ENCODE measurements at places on chromosomes 3 and 15.

DNA sequence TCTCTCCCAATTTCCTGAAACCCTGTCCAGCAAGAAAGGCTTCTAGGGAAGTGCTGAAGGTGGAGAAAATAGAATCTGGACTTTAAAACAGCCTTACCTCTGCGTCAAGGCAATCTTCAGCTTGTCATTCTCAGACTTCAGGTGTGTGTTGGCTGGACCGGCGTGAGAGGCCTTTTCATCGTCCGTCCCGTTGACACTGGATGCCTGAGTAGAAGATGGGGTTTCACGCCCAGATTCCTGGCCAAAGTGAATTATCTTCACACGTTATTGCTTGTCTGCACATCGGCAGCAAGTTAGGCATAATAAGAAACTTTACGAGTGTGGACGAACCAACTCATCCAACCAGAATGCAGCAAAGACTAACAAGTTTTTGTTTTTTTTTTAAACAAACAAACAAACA lies 49.5 kb downstream of the WHAMM start:
- DNase-seq: no peak

GRCh38 chr15:55694652-55695150 lies 48.3 kb downstream of the PRTG start:
- DNase-seq: no peak

GRCh38 chr3:89649431-89649830 lies 542.0 kb downstream of the EPHA3 start:
- no peak for DNase-seq

DNA sequence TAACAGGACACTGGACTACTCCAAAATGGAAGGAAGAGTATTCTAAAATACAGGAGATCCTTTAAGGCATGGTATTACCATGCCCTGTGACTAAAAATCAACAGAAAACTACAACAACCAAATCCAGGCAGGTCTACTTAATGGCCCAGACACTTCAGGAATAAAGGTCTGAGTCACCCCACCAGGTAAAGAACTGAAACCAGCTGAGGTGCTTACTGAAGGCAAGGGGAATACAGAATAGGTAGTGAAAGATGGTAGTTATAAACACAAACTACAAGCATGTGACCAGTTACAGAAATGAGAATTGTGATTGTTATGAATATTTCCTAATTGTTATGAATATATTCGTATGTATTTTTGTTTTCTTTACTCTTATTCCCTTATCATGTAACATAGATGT lies 13.4 kb downstream of the IFT57 start:
- no peak for DNase-seq

DNA sequence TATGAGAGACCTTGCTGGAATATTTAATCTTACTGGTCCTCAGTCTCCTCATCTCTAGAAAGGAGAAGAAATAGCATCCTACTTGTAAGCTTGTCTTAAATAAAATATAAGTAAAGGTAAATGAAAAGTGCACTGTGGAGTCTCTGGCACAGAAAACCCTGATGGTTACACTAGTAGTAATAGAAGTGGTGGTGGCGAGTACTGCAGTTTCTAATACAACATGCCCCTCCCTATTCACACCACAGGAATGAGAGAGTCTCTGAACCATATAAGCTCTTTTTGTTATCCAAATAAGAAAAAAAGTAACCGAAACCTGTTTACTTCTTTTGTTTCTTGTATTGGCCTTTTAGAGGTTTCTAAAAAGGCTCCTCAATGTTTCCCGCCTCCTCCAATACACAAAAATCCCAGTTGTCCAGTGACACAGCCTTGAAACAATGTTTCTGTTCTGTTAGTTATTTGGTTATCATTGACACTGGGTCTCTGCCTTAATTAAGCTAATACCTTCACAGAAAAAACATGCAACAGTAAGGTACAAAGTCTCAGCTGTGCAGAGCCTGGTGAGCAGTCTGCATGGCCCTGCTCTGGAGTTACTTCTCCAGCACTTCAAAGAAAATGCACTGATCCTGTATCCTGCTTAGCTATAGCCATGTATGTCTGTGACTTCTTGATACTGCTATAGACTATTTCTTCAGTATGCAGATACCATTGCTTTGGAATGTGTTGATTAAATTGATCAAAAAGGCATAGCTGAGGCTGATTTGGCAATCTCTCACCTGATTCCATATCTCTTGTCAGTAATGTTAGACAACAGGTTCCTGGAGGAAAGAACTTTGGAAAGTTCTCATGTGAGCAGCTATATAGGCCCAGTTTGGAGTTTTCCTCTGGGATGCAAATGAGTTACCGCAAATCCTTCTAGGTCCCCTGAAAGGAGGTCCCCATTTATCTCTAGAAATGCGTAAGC lies 315.6 kb upstream of the IL12A start:
- DNase-seq: no peak

- DNase-seq: no peak
These were observed 56.8 kb downstream of the CPN2 start for GRCh38 chr3:194294199-194294894.

DNA sequence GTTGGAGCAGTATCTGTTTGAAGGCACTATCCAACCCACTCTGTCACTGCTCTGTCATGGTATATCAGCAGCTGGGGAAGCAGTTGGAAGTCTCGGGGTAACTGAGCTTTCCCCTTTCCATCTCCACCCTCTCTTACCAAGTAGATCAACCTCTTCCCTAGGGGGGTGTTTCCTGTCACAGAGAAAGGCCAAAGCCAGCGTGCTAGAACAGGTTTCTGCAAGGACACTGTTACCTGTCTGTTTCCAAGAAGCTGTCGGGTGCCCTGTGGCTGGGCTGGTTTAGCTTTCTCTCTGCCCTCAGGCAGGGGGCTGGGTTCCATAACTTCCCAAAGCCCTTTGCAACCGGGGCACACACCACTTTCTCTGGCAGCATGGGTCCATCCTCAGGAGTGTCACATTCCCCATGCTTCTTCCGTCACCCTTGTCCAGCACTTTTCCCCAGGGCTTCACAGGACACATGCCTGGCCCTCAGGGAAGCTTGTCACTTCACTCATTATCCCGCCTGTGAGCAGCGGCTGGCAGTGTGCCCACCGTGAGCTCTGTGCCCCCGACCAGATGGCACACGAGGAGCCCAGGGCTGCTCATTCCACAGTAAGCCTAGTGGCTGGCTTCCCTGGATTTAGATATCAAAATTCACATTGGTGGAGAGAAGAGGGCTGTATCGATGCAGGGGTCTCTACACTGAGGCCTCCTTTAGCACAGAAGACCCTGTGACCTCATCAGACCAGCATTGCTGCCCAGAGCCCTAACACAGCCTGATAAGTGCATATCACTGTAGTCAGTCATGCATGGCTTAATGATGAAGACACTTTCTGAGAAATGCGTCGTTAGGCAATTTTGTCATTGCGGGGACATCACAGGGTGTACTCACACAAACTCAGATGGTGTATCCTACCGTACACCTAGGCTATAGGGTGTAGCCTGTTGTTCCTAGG lies 205.8 kb downstream of the SLCO3A1 start:
- no peak for DNase-seq

DNA sequence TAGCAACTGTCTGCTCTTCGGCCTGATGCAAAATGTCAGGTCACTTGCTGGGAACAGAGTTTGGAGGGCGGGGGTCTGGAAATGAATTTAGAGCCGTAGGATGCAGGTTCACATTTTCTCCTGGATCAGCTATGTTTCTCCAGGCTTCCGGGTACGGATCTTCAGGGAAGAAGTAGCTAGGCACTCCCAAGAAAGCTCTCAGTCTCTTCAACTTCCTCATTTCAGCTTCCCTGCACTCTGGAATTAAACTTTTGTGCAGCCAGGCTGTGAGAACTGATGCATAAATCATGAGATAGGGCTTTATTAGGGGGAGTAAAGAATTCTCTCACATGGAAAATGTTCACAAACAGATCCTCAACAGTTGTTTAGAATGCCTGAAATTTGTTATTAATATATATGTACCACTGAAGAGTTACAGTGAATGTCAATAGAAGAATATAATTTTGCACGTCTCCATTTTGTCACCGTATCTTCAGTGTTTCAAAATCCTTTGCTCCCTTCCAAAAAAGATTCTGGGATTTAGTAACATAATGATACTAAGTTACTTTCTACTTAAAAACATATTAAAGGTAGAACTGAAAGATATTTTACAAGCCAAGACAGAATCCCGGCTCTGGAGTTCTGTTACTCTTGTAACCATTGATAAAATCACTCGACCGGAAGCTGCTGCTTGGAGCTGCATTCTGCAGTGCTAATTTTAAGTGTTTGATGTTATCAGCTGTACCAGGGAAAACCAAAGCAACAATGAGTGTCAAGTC lies 178.5 kb upstream of the P2RY1 start:
- DNase-seq: no peak

DNA sequence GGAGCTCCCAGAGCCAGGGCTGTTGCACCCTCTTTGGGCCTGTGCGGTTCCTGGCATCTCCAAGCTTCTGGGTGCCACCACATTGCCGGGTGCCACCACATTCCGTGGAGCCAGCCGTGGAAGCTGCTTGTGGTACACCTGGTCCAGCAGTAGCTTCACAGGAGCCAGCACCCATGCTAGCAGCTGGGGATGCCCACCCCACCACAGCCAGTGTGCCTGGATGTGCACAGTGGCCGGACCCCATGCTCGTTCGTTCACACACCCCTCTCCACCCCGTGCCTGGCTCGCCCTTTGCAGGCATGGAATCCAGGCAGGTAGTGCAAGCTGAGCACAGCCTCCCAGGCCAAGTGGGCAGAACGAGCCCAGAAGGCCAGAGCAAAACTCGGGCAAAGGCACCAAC lies 1029.8 kb upstream of the GBE1 start:
- peak; percentile 44 for DNase-seq

GRCh38 chr3:149438981-149439380 lies 35.5 kb upstream of the TM4SF4 start:
- no peak for DNase-seq

DNA sequence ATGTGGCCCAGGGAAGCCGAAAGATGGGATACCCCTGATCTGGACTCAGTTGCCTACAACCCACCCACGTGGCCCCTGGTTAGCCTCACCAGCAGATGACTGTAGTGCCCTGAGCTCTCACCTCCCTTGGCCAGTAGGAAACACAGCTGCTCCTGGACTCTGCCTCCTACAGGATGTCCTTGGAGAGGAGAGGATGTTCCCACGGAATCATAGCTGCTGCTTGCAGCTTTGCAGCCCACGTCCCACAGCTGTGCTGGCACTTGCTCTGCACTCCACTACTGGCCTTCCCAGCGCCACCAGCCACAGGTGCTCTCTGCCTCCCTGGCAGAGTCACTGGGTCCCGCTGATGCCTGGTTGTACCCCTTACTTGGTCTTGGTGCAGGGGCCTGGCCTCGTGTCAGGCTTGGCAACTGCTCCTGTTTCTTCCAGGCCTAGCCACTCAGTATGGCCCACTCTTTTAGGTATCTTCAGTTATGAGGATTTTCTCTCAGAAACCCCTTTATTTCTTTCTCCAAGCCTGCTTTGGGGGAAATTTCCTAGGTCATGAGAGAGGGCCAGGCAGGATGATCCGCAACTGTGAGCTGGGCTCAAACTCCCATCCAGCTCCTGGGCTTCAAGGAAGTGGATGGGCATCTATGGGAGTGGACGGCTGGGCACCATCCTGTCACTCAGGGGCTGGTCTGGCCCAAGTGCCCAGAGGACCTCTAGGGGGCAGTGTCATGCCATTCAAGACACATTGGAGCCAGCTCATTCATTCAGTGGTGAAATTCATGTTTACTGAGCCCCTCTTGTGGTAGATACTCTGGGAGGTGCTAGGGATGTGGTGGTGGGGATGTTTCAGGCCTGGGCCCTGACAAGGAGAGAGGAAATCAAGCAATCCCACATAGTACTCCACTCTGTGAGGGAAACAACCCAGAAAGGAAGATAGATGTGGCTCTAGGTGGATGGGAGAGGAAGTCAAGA lies 16.2 kb upstream of the VILL start:
- peak; percentile 81 for DNase-seq

DNA sequence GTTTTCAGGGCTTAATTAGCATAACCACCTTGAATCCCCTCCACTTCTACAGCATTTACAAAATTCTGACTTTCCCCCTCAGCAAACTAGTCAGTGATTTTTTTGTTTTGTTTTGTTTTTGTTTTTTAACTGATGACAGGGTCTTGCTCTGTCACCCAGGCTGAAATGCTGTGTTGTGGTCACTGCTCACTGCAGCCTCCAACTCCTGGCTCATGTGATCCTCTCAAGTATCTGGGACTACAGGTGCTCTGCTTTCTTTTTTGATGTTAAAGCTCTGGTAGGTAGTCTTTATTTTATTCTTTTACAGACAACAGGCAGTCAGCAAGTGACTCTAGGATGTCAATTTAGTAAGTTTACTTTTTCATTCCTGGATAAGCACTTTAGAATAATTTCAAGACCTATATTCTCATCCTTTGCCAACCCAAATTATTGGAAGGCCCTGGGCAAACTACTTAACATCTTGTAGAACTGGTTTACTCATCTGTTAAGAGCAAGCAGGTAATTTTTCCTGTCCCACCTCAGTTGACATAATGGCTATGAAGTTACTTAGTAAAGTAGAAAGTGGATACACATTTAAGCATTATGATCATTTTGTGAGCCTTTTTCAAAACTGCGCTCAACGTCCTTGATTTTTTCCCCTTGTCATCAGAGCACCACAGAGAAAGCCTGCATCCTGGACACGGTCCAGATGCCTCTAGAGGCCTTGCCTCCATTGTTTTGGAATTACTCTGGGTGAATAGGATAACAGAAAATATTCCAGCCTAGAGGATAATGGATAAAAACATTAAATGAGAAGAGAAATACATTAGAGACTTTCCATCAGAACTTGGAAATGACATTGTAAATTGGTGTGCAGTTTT lies 69.9 kb upstream of the NDUFB4 start:
- DNase-seq: no peak

DNA sequence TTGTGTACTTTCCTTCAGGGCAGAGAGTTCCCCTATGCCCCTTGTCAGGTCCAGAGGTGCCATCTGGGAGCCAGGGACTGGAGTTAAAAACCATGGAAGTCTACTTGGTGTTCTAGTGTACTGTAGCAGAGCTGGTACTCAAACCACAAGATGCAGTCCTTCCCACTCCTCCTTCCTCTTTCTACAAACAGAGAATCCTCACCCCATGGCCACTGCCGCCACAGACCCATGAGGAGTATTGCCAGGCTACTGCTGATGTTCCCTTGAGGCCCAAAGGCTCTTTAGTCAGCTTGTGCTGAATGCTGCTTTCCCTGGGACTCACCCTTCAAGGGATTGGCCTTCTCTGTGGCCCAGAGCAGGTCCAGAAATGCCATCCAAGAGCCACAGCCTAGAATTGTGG lies 229.2 kb upstream of the ZPLD1 start:
- peak; percentile 28 for DNase-seq

DNA sequence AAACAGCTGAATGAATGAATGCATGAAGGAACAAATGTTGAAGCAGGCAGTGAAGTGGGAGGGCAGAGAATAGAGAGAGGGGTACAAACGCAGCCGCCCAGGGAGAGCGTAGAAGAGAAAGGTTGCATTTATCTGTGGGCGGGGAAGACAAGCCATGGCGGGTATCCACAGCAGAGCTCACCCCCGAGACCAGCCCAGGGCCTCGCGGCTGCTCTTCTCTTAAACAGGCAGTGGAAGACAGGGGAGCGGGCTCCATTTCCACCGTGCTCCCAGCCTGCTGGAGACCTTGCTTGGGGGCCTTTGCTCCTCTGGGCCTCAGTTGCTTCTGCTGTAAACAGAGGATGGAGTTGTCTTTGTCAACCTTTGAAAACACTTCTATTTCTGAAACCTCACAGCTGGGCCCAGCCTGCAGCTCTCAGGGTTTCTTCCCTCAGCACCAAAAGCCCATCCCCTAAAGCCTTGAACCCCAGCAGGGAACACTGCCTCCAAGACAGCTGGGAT lies 259.5 kb downstream of the UACA start:
- no peak for DNase-seq
